ENCODE measurements at places on chromosomes 4 and X. TPM values are rescaled to one million over a fixed set of nuclear protein-coding genes. Genes with fewer than 3 reads are reported as not detected.

Gene HAND2
- 0.16 TPM for total RNA-seq

Gene FGF2
- 48.5 TPM for total RNA-seq

Gene NLGN3
- 0.07 TPM for total RNA-seq

Gene MAGEA8
- total RNA-seq = not detected

Gene JCHAIN
- total RNA-seq = not detected

Gene ZNF711
- not detected for total RNA-seq

Gene WWC2
- 11.4 TPM for total RNA-seq

Gene AFF2
- total RNA-seq = not detected

Gene PLS3
- 112 TPM for total RNA-seq

Gene SH3D19
- total RNA-seq = 7.0 TPM

Gene GYPA
- not detected for total RNA-seq

Gene TNMD
- not detected for total RNA-seq

Gene SLC39A8
- total RNA-seq = 2.1 TPM

Gene PRKG2
- total RNA-seq = 2.0 TPM

Gene ASB12
- not detected for total RNA-seq

Gene LYAR
- total RNA-seq = 17.5 TPM

Gene ARL9
- total RNA-seq = 0.26 TPM

Gene TRMT10A
- 7.9 TPM for total RNA-seq
